Epithelial cell of umbilical artery (primary cell): ENCODE measurements at places on chromosomes 6 and 20. TPM values are rescaled to one million over a fixed set of nuclear protein-coding genes. Genes with fewer than 3 reads are reported as not detected.

The TPD52L2 gene
- 114 and 127 TPM in 2 replicates for total RNA-seq

The SLC17A2 gene
- total RNA-seq = not detected in 2 replicates

The PKHD1 gene
- total RNA-seq = not detected in 2 replicates

The PTGIS gene
- 0.97 and 2.4 TPM in 2 replicates for total RNA-seq

The NTSR1 gene
- total RNA-seq = 0.65 and 2.7 TPM in 2 replicates

The SMLR1 gene
- not detected in 2 replicates for total RNA-seq

The C6orf15 gene
- total RNA-seq = not detected in 2 replicates

The MOG gene
- total RNA-seq = not detected in 2 replicates

The AIF1 gene
- total RNA-seq = not detected in 2 replicates

The FOXC1 gene
- 4.7 and 5.2 TPM in 2 replicates for total RNA-seq

The DYNLRB1 gene
- 14.9 and 23.7 TPM in 2 replicates for total RNA-seq

The GRM1 gene
- not detected in 2 replicates for total RNA-seq
